ENCODE measurements at places on chromosomes 4 and X. TPM values are rescaled to one million over a fixed set of nuclear protein-coding genes. Genes with fewer than 3 reads are reported as not detected.

The GUCY1B1 gene
- total RNA-seq = 39.7 TPM

DNA sequence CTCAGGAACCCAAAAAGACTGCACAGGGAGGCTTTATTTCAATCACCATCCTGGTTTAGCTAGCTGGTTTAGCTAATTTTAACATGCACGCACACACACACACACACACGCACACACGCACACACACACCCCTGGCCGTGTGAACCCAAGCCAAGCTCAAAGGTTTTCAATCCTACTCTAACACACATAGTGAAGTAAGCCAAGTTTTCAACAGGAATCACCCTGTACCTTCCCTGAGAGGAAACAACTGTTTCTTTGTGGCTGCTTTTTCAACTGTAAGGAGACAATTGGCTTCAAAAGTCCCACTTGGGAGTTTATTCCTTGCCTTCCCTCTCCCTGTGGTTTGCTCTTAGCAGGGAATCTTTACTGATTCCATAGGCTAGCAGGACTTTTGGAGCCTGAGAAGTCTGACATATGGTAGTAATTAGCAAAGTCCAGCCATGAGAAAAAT lies 98.9 kb upstream of the BMP3 start:
- DNase-seq = peak; percentile 20

GRCh38 chr4:73152893-73153292 lies 83.4 kb upstream of the COX18 start:
- no peak for DNase-seq

GRCh38 chrX:115237056-115237455 lies 3.2 kb upstream of the LRCH2 start:
- no peak for DNase-seq

DNA sequence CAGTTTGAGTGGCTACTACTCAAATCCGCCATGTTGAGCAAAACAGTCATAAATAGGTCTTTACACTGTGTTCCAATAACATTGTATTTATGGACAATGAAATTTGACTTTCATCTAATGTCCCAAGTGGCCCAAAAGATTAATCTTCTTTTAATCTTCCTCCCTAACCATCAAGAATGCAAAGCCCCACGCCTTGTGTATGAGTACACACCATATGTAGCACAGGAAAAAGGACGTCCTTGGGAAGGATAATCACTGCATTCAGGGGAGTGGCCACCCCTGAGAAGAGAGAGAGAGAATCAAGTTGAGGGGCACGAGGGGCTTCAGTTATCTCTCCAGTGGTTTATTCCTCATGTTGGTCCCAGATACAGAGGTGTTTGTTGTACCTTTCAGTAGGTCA lies 33.1 kb downstream of the RBM47 start:
- no peak for DNase-seq
